ENCODE measurements at places on chromosomes 4 and X.

GRCh38 chr4:24862073-24862751 is 50.6 kb downstream of the CCDC149 start:
- no peak for DNase-seq

DNA sequence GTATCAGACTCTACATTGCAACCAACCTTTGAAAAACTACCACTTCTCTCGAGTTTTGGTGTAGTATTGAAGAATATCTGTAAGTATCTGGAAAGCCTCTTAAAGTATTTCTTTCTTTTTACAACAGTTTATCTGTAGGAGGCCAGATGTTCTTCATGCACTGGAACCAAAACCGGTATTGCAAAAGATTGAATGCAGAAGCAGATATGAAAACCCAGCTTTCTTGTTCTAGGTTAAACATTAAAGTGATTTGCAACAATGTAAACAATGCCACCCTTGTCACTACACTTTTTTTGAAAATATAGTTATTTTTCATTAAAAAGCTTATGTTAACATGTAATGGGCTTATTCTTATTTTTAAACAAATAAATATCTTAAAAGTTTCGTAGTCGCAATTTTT is 27.2 kb downstream of the PLS3 start:
- no peak for DNase-seq

DNA sequence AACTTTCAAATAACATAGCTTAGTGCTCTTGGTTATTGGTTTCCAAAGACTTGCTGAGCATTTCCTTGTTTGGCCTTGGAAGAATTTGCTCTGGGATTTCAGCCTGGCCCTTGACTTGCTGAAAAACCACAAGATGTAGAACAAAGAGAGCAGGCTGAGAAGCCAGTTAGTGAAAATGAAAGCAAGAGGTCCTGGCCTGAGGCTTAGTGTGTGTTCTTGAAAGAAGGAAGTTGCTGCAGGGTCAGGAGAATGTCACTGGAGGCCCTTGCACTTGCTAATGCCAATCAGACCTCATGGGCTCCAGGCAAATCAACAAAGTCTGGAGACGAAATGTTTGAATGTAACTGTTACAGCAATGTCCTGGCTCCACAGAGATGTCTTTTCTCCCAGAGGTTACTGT is 79.4 kb downstream of the SYNPO2 start:
- DNase-seq: no peak

DNA sequence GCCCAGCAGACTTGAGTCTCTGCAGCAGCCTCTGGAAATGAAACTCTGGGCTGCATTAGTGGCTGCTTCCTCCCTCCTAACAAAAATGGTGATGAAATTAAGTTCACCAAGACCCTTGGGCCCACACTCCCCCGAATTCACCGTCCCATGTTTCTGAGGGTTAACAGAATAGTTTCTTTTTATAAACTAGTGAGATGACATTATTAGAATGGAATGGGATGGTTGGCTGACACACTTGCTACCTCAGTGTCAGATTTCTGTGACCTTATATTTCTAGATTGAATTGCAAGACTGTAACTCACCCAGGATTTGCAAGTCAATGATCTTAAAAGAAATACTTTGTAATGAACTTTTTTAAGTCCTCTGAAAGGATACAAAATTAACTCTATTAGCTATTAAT is 127.1 kb downstream of the SHROOM3 start:
- no peak for DNase-seq

DNA sequence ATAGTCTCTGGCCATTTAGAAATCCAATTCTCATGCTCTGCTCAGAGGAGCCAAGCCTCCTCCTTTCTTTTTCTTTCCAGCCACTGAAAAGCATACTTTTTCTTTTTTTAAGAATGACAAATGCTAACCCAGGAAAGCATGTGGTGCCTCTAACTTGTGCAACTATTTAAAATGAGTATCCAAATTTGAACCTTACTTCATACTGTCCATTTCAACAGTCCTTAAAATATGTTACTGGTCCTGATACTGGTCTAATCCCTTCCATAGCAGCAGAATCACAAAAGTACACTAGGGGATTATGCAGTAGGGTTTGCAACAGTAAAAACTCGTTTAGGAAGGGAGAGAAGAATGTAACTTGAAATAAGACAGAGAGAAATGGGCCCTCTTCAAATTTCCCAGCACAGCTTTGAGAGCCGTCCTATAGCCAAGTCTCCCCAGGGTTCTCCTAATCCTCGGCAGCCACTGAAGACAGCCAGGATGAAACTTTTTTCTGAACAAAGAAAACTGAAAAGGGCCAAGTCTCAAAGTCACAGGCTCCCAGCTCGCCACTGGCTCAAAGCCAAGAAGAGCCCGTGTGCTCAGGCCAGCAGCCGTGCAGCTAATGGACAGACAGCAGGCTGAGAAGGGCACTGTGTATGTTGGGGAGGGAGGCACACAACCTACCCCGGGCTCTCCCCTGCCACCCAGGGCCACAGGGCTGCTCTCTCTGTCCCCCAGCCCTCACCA is 39.5 kb downstream of the GPC4 start:
- no peak for DNase-seq

DNA sequence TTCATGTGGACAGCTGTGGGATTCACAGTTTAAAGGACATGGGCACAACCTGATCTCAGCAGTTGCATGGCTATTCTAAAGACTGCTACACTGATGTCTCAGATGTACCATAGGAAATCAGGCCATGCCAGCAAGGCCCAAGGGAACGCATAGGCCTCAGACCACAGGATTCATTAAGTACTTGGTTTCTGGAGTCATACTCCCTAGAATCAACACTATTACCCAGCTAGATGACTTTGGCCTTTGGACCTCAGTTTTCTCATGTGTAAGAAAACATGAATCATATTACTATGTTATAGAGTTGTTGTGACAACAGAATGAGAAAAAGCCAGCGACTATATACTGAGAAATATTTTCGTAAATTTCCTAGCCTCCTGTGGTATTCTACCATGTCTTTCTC is 67.9 kb downstream of the NHS start:
- DNase-seq: no peak

- no peak for DNase-seq
Measured at GRCh38 chr4:173704201-173704600, 174.2 kb upstream of the HAND2 start.

GRCh38 chrX:70411475-70411874 is 11.6 kb upstream of the GDPD2 start:
- no peak for DNase-seq

DNA sequence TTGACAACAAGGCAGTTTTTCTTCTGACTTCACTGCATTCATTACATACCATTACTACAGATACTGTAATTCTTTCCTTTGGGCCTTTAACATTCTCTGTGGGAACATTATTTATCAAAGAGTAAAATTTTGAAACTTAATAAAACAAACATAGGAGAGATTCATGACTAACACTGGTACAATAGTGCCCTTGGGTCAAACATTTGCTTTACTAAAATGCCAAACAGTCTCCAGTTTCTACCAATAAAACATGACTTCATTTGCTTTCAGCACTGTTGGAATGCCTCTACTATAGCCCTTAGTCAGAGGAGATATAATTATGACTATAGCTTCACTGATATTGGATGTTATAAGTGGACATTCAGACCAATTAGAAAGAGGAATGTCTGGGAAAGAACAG is 481.5 kb downstream of the PACRGL start:
- no peak for DNase-seq

DNA sequence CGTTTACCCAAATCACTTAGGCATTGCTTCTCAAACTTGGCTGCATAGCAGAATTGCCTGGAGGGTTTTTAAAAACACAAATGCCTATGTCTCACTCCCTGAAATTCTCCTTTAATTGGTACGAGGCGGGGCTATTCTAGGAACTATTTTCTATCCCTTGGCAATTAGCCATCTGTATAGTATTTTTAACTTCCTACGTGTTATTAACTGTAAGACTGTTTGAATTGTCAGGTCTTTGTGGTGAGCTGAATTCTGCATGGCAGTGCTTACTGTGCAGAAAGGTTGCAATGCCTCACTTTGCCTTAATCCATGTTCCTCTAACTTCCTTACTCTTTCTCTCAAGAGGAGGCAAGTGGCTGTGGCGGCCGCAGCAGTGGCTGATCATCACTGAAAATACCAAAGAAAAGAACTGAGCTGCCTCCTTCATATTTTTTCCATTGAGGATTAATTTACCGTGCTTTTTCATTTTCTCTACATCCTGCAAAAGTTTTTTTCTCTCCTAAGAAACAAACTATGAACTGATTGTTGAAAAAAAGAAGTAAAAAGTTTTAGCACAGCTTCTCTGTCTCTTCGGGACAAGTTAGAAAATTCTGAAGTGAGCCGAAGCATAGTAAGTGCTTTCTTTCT is at the start of gene SHROOM3:
Gene SHROOM3, plus strand, starts transcription at position 329 of the 627 bp plus-strand sequence. CDS start 824 bp downstream, outside the sequence.
- no peak for DNase-seq

DNA sequence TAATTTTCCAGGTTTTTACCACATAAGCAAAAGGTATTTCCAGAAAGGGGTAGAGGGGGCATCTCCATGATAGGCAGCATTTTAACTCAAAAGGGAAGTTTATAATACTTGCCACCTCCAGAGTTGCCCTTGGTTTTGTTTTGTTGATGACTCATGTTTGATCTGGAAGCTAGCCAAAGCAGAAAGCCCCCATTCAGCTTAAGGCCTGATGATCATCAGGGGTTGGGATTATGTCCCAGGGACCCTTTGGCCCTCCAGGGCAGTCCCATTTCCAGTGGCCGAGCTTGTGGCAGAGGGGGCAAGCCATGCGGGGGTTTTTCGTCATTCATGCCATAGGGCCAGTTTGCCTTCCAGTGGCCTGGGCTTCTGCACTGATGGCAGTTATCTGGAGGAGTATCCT is 143.0 kb upstream of the PLAC1 start:
- no peak for DNase-seq

- no peak for DNase-seq
Measured at GRCh38 chr4:45778514-45778913, 345.3 kb downstream of the GABRG1 start.

DNA sequence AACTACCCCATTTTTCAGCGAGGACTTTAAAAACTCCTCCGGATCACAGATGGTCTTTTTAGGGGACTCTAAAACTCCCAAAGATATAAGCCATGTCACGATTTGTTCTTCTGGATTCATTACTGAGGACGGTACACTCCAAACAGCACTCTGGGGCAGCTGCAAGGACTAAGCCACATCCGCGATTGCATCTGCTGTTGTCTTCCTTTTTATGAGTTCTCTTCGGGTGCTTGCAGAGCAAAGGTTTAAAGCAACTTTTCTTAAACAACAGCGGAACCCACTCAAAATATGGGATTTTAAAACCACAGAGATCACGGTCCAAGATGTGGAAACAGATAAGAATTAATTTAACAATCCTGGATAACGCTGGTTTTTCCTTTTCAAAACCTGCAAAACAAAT is at the start of gene ARHGEF6:
Gene ARHGEF6, minus strand, starts transcription at position 170 of the 400 bp plus-strand sequence. Its CDS starts 50 bp downstream, at position 120.
- DNase-seq: no peak

- no peak for DNase-seq
Measured at GRCh38 chr4:48025005-48025404, 8.4 kb downstream of the NIPAL1 start.

DNA sequence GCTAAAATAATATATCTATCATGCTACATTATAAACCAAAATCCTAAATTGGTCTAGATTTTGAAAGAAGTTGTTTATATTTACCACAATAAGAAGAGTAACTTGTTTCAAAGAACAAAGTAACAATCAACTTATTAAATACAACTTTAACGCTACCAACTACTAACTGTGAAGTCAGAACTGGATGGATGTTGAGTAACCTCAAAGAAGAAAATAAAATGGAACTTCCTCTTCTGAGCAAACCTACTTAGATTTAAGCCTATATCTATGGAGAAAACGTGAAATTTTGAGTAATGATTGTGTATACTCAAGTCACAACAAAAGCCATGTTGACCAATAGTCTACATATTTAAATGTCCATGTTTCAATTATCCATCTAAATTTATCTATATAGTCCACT is 25.7 kb downstream of the SH3RF1 start:
- no peak for DNase-seq

DNA sequence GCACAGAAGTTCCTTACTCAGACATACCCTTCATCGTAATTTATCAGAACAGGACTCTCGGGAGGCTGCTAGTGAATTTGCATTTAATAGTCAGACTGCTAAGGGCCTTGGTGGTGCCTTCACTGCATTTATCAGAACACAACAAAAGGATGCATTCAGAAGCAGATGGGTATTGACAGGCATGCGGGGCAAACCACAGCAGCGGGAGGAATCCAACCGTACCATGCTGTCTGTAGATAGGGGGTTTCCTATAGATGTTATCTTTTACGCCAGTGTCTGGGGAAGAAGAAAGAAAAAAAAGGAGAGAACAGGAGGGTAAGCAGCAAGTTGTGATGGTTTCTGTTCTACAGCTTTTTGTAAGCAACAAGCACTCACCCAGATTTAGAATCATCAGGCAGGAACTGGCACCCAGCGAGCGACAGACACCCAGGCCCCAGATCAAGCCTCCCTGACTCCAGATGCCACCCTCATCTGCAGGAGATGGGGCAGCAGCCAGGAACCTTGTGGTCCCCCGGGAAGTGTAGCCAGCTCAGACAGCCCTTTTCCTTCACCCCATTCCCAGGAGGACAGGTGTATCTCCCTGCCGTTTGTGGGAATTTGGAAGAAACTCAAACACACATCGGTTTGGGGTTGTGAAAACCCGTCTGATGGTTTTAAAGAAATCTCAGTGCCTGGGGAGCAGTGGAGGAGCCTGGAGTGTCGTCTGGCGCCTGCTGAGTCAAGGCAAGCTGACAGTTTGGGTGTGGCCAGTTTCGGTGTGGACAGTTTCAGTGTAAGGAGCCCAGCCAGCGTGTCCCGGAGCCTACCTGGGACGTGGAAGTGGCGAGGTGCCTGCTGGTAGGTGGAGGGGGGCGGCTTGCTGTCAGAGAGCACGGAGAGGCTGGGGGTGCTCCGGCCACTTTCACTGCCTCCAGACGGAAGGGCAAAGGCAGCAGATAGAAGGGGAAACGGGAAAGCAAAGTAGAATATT is 80.0 kb upstream of the AFAP1 start:
- no peak for DNase-seq

DNA sequence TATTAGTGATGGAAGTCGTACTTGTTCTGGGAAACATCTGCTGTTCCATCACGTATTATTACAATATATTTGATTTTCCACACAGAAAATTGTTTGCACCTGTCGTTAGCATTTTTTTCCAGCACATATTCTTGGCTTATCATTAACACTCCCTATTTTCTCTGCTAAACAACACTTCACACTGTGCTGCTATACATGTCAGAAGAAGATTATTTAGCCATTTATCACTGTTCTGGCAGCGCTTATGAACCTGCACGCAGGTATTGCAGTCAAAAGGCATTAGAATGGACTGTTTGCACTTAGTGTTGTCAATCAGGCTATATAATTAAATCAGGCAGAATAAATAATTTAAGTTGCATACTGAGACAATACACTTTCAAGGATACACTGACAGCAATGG is 218.6 kb downstream of the CHM start:
- DNase-seq: no peak

Data from SK-N-DZ (cell line).